Vagina (tissue), 2 donors: ENCODE measurements at places on chromosomes 1 and 21.

- no peak for DNase-seq
Observed at GRCh38 chr1:93448983-93449804, 1.3 kb downstream of the FNBP1L start.

DNA sequence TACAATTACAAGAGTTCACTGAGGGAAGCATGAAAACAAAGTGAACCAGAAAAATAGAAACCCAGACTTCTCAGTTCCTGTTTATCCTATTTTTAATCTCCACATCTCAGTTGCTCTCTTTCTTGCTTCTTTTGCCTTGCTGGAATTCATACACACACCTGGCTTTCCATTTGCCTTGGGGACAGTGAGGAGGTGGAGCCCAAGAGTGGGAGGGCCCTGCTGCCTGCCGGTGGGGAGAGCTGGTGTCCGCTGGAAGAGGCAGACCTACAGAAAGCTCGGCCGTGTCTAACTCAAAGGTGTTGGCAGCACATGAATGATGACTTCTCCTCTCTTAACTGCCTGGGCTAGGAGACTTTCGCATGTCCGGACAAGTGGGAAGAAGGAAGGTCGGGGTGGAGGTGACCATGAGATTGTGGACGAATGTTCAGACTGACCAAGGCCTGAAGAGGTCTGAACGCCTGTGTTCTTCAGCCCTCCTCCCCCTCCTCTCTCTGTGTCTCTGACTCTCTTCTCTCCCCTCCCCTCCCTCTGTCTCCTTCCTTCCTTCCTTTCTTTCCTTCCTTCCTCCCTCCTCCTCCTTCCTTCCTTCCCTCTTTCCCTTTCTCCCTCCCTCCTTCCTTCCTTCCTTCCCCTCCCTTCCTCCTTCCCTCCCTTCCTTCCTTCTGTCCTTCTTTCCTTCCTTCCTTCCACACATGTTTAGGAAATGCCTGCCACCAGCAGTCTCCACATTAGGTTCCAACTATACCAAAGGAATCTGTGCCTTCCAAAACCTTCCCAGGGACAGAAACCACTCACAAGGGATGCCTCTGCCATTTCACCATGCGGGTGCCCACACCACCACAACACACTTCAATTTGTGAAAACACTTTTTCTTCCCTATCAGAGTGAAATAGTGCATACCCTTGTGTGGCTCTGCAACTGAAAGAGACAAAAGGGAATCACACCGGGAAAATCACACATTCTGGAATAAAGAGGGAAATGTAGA lies 157.3 kb upstream of the RUNX1 start:
- no peak for DNase-seq

DNA sequence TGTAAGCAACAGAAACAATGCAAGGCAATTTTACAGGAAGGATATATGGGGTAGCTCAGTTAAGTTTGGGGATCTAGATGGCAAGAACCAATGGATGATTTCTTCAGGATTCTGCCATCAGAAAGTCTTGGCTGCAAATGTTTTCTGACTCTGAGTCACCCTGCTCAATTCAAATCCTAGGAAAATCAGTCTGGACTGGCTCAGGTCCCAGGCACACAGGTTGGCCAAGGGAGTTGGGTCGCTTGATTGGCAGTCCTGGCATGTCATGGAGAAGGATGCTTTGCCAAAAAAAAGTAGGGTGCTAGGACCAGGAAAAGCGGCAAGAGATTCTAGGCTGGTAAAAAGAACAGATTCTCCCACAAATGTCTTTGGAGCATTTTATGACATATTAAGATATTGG lies 28.9 kb upstream of the S1PR1 start:
- DNase-seq, result no peak

DNA sequence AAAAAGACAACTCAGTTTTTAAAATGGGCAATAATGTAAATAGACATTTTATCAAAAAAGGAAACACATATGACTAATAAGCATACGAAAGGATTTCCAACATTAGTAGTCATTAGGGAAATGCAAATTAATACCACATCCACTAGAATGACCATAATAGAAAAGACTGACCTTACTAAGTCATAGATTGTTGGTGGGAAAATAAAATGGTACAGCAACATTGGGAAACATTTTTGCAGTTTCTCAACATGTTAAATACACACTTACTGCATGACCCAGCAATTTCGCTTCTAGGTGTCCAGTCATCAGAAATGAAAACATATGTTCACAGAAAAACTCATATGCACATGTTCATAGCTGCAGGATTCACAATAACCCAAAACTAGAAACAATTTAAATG lies 29.9 kb upstream of the SLC44A3 start:
- no peak for DNase-seq

DNA sequence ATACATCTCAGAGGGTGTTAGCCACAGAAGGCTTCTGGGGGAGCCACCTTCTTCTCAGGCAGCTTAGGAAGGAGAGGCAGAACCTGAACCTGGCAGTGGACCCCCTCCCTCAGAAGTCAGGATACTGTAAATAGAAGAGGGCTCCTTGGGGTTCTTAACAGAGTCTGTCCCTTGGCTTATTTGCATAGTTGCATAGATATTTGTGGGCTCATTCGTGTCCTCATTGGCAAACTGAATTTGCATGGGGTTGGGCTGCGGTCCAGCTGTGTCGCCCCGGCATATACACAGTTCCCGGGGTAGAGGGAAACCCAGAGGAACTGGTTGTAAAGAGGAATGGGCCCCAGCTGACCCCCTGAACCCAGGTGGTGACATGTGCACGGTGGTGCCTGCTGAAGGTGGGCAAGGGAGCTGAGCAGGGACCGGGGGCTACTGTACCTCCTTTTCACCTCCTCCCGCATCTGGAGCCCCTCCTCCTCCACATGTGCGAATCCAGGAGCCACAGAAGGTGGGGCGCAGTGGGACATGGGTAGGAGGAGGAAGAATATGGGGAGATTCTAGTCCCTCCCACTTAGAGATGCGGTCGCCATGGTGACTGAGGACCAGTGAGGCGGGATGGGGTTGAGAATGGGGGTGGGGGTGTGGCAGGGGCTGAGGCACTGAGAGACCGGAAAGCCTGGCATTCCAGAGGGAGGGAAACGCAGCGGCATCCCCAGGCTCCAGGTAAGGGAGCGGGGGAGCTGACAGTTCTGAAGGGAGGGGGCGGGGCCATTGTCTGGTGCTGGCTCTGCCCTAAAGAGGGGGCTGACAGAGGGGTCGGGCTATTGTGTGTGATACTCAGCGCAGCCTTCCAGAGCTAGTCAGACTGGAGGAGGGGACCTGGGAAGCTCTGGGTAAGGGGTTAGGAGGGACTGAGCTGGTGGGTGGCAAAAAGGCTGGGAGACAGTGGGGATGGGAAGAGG lies 3.7 kb upstream of the SEMA4A start:
- no peak for DNase-seq

- no peak for DNase-seq
Observed at GRCh38 chr1:228753786-228754360, 18.6 kb downstream of the RHOU start.

DNA sequence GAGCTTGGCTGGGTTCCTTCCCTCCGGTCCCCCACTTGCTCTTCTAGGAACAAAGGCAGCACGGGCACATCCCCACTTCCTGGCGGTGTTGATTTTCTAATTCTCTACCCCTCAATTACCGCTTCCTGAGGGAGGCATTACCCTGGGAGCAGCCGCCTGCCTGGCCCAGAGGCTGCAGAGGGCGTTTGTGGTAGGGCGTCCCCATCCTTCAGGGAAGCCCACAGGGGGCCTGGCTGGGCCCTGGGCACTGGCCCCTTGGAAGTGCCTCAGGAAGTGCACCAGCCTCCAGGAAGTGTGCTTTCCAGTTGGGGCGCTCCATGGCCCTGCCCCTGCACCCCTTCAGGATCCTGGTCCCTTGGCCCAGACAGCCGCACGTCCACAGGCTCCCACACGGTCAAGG lies 42.1 kb upstream of the CASZ1 start:
- no peak for DNase-seq

- DNase-seq, result no peak
Observed at GRCh38 chr1:241473026-241473425, 46.5 kb downstream of the FH start.

DNA sequence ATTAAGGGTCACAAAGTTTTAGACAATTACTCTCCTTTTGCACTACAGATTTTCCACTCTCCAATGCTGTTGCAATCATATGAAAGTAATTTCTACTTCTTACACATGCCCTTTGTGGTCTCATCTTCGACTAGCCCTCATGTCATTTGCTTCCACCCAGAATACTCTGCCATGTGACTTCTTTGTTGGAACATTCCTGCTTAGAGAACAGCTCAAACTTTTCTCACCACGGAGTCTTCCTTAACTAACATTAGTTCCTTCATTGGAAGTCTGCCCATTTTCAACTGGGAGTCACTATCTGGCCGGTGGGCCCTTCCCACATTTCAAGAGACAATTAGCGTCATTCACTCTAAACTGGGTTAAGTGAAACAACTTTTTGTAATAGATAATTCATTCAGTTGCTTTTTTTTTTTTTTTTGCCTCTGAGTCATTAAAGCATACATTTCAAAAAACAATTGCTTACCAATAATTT lies 142.6 kb upstream of the PALMD start:
- DNase-seq, result no peak

GRCh38 chr1:25615563-25616094 lies 962 bp upstream of the MAN1C1 start:
- no peak for DNase-seq

DNA sequence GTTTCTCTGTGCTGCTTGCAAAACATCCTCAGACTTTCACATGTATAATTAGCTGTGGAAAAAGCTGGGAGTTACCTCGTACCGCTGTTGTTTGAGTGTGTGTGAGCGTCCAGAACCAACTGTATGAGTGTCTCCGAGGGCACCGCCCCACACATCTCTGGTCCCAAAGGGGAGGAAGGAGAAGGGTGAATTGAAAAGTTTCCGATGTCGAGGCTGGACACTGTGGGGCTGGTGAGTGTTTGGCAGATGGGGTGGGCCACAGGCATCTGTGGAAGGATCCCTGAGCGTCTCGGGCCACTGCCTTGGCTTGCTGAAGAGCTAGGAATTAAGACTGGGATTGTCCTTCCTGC lies 1.2 kb downstream of the ATP2B4 start:
- no peak for DNase-seq

DNA sequence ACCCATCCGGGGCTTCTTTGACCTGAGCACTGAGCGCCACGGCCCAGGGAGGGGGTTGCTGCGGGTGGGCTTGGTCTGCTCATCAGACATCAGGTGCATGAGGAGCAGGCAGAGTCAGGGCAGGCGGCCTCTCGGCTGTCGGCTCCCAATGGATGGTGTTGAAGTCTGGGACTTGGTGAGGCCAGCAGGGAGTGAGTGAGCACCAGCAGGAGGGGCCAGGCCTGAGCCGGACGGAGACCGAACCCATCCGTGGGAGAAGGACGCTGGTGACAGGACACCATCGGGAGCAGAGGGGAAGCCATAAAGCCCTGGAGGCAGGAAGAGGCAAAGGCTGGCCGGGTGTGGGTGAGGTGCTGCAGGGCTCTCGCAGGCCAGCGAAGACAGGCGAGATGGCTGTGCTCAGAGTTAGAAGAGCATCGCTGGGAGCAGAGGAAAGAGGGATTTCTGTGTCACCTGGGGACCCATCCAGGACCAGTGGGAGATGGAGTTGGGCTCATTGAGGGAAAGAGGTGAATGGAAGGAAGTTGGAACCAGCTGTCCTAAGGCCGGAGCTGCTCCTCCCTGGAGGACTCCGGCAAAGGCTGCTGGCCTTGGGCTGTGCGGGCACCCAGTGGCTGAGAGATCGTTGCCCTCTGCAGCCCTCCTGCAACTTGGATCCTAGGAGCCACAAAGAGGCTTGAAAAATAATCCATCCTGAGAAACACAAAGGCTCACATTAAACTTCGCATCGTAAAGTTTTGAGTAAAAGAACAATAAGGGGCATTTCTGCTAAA lies 49.9 kb downstream of the PDE9A start:
- no peak for DNase-seq

DNA sequence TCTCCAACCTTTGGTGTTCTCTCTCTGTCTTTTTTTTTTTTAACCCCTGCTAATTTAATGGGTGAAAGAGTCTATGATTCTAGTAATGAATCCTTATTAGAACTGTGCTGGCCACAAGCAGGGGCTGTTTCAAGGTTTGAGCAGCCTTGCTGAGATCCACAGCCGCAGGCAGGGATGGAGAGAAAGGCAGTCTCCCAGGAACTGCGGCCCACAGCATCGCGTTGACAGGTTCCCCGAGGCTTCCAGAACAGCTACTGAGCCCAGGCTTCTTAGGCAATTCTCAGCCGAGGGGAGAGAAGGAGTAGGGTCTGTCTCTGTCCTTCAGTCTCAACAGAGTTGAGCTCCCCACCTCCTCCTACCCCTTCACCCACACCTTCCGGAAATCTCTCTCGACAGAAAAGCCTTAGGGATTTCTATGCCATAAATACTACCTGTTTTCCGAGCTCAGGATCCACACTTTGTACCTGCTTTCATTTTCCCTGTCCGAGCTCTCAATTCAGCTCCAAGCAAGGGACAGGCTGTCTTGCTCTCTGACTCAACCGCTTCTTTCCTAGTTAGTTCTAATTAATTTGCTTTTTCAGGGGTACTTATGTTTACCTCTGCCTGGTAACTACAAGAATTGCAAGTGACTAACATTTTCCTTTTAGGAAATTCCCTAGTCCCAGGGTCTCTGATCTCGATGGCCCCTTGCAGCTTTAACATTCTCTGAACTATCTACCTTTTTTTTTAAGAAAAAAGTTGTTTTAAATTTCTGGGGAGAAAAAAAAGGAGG lies 6.7 kb upstream of the CASZ1 start:
- DNase-seq, result no peak

DNA sequence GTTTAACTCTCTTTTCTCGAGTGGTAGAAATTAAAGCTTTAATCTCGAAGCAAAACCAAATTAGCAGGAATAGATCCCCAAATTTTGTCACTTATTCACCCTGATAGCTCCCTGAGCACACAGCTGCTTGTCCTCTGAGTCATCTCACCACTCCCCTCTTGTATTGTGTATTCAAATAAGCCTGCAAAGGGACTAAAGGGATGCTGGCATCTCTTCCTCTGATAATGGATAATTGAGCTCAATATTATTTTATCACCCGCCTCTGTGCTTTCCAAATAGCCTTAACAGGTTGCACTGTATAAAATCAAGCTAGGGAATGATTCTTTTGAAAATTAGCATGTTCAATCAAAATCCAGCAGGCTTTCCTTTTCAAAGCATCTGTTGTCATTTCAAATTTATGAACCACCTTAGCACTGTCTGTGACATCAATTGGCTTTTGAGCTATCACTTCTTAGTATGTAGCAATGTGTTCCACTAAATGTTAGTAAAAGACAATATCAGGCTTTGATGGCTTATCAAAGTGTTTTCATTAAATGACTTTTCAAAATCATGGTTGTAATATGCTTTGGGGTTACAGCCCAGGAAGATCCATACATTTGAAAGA lies 561.6 kb downstream of the PLA2G4A start:
- DNase-seq, result no peak
